ENCODE measurements at places on chromosomes 5 and 9. TPM values are rescaled to one million over a fixed set of nuclear protein-coding genes. Genes with fewer than 3 reads are reported as not detected.

Gene EIF4EBP3
- 1.8 TPM for total RNA-seq

Gene ROPN1L
- total RNA-seq = 0.31 TPM

Gene NTRK2
- total RNA-seq = 0.62 TPM

Gene PAPPA
- total RNA-seq = 21.9 TPM

Gene BARHL1
- not detected for total RNA-seq

Gene CAMK2A
- total RNA-seq = under 0.01 TPM

Gene SSNA1
- 73.2 TPM for total RNA-seq

Gene LCN2
- not detected for total RNA-seq

Gene PBX3
- total RNA-seq = 27.2 TPM

Gene SLC23A1
- total RNA-seq = not detected

Gene TEX10
- 27.2 TPM for total RNA-seq

Gene DMGDH
- 1.7 TPM for total RNA-seq

Gene FSD1L
- 4.5 TPM for total RNA-seq

Gene IFNA17
- total RNA-seq = not detected

Gene TRAF1
- 56.1 TPM for total RNA-seq

Gene NUTM2G
- not detected for total RNA-seq

Gene SLC6A18
- not detected for total RNA-seq

Gene GKAP1
- total RNA-seq = 0.26 TPM

Gene FRMD3
- total RNA-seq = 3.9 TPM

Gene OR1J2
- total RNA-seq = not detected

Gene HINT2
- total RNA-seq = 39.0 TPM

Gene PTPN3
- 12.7 TPM for total RNA-seq

Gene OLFML2A
- total RNA-seq = 0.13 TPM

Gene KIF4B
- total RNA-seq = not detected

Gene KDM4C
- total RNA-seq = 30.3 TPM

Gene CSF1R
- total RNA-seq = not detected

Gene MSX2
- 0.50 TPM for total RNA-seq

Gene PCDHGC4
- 3.2 TPM for total RNA-seq

Gene CDH6
- total RNA-seq = 44.7 TPM

Gene PCDH1
- 5.7 TPM for total RNA-seq

Gene DDX4
- total RNA-seq = not detected

Gene NUP155
- 30.9 TPM for total RNA-seq

Gene SPEF2
- 1.7 TPM for total RNA-seq

Gene PRSS3
- total RNA-seq = 55.5 TPM

Gene SPINK7
- not detected for total RNA-seq

Gene HEMGN
- total RNA-seq = not detected

Gene NMUR2
- not detected for total RNA-seq

Gene PRR16
- 3.7 TPM for total RNA-seq

Gene CCDC152
- total RNA-seq = 3.8 TPM

Gene BRD8
- total RNA-seq = 38.8 TPM

Gene NIPAL4
- total RNA-seq = not detected

Gene DELE1
- total RNA-seq = 37.4 TPM

Gene FST
- total RNA-seq = 95.7 TPM

Gene MZB1
- total RNA-seq = 0.13 TPM

Gene NXNL2
- 0.81 TPM for total RNA-seq

Gene TARS1
- 216 TPM for total RNA-seq

Gene PCDHB7
- 0.79 TPM for total RNA-seq

Gene IL3
- total RNA-seq = not detected

Gene ANKRD34B
- not detected for total RNA-seq

Gene IFNE
- 24.6 TPM for total RNA-seq

Gene FRMPD1
- total RNA-seq = not detected

Gene PTCH1
- 0.92 TPM for total RNA-seq

Gene IL4
- not detected for total RNA-seq

Gene GAS1
- 5.5 TPM for total RNA-seq

Measured in aortic smooth muscle cell (primary cell).